ENCODE measurements at places on chromosomes 16 and 17. TPM values are rescaled to one million over a fixed set of nuclear protein-coding genes. Genes with fewer than 3 reads are reported as not detected.

DNA sequence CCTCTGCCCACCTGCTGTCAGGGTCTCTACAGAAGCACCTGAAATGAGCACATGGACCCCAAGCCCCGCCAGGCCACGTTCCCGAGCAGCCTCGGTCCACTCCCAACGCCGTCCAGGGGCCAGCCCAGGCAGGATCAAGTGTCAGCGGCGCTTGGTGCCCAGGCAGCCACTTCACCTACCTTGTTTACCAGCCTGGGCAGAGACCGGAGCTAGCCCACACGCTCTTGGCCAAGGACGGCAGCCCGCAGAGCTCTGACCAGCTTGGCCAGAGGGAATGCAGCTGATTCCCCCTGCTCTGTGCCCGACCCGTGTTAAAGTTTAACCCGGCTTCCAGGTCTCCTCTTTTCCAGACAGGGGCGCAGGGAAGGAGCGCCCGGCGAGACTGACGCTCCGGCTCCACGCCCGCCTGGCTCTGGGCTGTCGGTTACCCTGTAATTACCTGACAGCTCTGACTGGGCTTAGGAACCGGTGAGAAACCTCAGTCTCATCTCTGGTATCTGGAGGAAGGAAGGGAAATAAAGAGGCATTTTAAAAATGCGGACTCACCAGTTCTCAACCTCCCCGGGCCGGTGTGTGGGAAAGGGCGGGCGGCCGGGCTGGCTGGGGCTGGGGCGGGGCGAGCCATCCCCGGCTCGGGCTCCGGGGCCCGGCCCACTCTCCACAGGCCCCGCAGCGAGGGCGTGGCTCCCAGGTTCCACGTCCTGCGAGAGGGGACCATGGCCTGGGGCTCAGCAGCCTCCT, 4.6 kb downstream of the KIFC3 start:
- no peak for DNase-seq

- no peak for DNase-seq
Measured at GRCh38 chr16:73058616-73059409, 10.9 kb upstream of the ZFHX3 start.

DNA sequence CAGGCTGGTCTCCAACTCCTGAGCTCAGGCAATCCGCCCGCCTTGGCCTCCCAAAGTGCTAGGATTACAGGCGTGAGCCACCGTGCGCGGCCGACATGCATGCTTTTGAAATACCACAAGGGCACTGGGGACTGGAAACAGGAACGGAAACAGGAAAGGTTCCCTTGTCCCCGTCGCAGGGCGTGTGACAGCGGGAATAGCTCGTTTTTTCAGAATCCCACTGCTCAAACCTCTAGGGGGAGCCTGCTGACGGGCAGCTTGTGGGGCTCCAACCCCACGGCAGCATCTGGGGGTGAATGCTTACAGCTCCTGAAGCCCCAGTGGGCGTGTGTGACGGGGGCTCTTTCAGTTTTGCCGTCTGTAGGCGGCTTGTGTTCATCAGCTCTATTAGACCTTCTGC, 18.8 kb upstream of the ASGR2 start:
- no peak for DNase-seq

DNA sequence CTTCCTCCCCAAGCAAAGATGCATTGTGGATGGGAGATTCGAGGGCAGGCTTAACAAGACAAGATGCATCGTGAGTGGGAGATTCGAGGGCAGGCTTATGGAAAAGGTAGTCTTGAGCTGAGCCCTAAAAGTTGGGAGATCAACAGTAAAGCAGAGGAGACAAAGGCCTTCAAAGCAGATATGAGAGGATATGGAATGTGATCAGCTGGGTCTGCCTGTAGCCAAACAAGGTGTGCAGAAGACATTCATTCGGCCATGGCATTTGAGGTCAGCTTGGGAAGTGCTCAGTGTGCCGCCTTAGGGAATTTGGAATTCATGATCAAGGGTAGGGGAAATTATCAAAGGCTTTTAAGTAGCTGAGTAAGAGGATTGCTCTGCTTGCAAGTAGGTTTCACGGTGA, 39.5 kb downstream of the DNAH9 start:
- DNase-seq: no peak

DNA sequence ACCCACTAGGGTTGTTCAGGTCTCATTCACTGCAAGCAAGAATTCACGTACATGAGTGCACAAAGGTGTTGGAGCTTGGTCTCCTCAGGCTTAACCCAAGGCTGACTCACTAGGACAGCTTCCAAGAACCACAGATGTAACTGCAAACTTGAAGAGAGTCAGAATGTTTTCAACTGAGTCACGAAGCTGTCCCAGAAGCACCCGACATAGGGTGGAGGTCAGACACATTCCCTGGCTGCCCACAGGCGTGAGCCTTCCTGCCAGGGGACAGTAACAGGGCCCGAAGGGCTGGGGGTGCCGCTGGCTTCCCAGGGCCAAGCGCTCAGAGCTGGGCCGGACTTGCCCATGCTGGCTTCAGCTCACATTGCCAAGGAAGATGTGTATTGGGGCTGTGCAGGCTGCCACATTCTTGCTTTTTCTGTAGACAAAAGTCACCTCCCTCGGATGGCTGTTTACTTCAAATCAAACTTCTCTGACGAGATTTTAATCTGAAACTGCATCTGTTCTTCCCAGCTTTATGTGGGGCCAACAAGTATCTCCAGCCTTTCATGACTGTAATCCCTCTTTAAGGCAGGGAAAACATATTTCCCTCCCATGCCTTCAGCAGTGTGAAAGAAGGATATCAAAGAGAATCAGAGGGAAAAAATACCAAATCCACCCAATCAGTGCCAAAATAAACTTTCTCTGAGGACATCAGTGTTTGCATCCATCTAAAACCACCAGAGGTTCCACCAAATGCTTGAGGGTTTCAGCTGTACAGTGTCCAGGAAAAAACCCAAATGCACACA, 14.3 kb downstream of the CMTM3 start:
- DNase-seq: no peak

DNA sequence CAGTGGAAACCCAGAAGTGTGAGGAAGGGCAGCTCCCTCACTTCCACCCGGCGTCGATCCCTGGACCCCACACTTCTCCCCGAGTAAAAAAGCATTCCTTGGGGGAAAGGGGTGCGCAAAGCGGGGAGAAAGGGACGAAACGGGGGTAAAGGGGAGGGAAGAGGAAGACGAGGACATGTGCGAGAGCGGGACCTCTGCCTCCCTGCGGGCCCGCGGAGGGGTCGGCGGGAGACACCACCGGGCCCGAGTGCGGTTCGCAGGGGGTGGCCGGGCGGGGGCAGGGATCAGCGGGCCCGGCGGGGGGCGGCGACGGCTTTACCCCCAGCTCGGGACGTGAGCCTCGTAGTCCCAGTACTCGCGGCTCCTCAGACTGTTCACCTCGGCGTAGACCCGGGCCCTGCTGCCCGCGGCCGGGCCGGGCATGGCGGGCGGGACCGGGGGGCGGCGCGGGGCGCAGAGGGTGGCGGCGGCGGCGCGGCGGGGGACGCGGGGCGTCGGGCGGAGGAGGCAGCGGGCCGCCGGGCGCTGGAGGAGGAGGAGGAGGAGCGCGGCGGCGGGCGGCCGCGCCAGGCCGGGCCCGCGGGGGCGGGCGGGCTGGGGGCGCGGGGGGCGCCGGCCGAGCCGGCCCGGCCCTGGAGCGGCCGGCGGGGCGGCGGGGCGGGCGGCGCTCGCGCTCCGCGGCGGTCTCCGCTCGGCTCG, 443 bp downstream of the CSNK2A2 start:
- no peak for DNase-seq

DNA sequence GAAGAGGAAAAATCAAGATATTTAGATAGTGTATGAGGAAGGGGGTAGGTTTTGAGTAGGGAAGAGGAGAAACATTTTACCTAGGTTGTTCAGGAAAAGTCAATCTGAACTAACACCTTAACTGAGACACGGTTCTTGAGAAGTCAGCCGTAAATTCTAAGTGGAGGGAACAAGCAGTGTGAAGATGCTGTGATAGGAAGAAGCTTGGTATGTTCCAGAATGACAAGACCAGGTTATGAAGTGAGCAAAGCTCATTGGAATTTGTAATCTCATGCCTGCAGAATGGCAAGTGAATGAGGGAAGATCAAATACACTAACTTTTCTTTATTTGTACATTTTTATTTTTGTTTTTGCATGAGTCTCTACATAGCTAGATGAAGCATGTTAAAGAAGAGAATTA, 307.6 kb downstream of the ZFHX3 start:
- no peak for DNase-seq

GRCh38 chr16:69513180-69513966, 52.4 kb upstream of the NFAT5 start:
- no peak for DNase-seq

- DNase-seq: no peak
Measured at GRCh38 chr17:561116-561515, 153.5 kb downstream of the VPS53 start.

GRCh38 chr16:53065461-53066061, 10.8 kb downstream of the CHD9 start:
- DNase-seq: no peak

- DNase-seq: no peak
Measured at GRCh38 chr17:66610361-66611133, 224.4 kb upstream of the CACNG5 start.

- DNase-seq: no peak
Measured at GRCh38 chr16:56613706-56614105, 5.3 kb downstream of the MT2A start.

GRCh38 chr17:32831223-32831622, 45.7 kb downstream of the MYO1D start:
- no peak for DNase-seq

- no peak for DNase-seq
Measured at GRCh38 chr16:3759736-3760135, 42.4 kb upstream of the TRAP1 start.

DNA sequence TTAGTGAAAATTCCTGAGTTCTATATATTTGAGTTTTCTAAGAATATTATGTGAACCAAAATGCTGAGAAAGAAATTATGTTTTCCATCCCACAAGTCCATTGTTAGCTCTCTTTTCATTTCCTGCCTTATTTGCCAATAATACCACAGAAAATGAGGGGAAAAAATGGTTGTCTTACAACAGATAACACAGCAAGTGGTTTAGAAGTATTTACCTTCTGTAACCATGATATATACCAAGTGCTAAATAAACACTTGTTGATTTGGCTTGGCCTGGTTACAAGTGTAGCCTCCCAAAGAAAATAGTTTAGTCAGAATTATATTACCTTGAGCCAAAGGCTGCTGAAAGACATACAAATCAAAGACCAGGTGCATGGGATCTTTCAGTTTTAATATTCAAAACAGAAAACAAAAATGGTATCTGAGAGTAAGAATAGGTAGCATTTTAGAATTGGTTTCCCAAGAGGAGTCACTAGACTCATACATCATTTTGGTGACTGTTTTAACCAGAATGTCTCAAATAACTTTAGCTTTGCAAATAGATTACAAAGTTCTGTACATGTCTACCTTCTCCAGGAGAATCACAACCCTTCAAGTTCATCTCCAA, 439.8 kb upstream of the DYNLRB2 start:
- DNase-seq: no peak

GRCh38 chr17:15298176-15298575, 33.0 kb upstream of the PMP22 start:
- no peak for DNase-seq

SSTR5 gene
- polyA plus RNA-seq: 0.27 TPM

HS3ST3B1 gene
- 26.8 TPM for polyA plus RNA-seq

CTRB1 gene
- 0.18 TPM for polyA plus RNA-seq

ACAP1 gene
- 6.3 TPM for polyA plus RNA-seq

CCL7 gene
- polyA plus RNA-seq: not detected

CIBAR2 gene
- 0.27 TPM for polyA plus RNA-seq
